ENCODE measurements at places on chromosomes 3 and 15. TPM values are rescaled to one million over a fixed set of nuclear protein-coding genes. Genes with fewer than 3 reads are reported as not detected.

GABPB1 gene
- 26.2 TPM for total RNA-seq

RASL12 gene
- not detected for total RNA-seq

GRAMD1C gene
- total RNA-seq, result 6.0 TPM

STAB1 gene
- not detected for total RNA-seq

MINAR1 gene
- 0.51 TPM for total RNA-seq

GOLGA6B gene
- not detected for total RNA-seq

AADAC gene
- not detected for total RNA-seq

CP gene
- total RNA-seq, result not detected

RAD51 gene
- 15.2 TPM for total RNA-seq

- no peak for DNase-seq
Observed at GRCh38 chr3:7745711-7746110, 755.9 kb upstream of the LMCD1 start.

GRCh38 chr3:14410503-14411165, 8.2 kb downstream of the SLC6A6 start:
- peak; percentile 95 for DNase-seq

DNA sequence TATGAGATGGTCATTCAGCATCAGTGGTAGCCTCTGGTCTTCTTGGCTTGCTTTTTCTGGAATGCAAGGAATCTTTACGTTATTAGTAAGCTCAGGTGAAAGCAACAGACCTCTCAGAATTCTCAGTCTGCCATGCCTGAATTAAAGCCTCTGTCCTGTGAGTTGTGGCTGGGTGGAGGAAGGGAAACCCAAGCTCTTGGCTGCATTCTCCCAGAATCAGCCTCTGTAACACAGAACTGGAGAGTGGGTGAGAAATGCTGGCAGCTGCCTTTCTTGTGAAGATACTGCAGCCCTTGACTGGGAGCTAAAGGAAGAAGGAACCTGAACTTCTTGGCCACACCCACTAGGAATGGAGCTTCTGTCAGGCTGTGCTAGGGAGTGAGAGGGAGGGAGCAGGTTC, 505.8 kb downstream of the EPHA3 start:
- DNase-seq, result no peak

- DNase-seq, result no peak
Observed at GRCh38 chr15:91133511-91133910, 33.5 kb downstream of the SV2B start.

DNA sequence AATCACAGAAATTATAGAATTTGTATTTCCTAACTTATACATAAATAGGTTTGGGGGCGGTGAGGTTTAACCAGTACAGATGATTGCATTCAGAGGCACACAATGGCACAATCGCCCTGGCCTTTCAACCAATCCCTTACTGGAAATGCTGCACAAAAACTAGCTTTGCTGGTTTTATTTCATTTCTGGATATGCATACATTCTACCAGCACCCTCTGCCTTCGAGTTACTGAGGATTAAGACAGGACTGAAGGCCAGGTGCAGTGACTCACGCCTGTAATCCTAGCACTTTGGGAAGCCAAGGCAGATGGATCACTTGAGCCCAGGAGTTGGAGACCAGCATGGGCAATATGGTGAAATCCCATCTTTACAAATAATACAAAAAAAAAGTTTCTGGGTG, 336.1 kb downstream of the ARRDC4 start:
- no peak for DNase-seq

- no peak for DNase-seq
Observed at GRCh38 chr15:98799461-98800390, 151.4 kb downstream of the IGF1R start.

- DNase-seq, result peak; percentile 91
Observed at GRCh38 chr3:157082305-157082982, 77.5 kb downstream of the CCNL1 start.

GRCh38 chr3:88984256-88984655, 123.2 kb upstream of the EPHA3 start:
- DNase-seq, result no peak

GRCh38 chr3:56737006-56737405, 53.9 kb upstream of the TASOR start:
- DNase-seq, result no peak

DNA sequence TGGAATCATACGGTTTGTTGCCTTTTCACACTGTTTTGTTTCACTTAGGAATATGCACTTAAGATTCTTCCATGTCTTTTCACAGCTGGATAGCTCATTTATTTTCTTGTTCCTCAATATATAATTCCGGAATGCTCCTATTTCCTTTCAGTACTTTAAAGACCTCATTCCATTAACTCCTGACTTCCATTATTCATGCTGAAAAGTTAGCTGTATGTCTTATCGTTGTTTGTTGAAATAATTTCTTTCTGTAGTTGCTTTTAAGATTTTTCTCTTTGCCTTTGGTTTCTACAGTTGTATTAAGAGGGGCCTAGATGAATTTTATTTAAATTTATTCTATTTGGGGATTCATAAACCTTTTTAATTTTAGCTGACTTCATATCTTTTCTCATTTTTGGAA, 122.2 kb downstream of the ANXA2 start:
- no peak for DNase-seq

GRCh38 chr3:5811016-5811415, 623.5 kb downstream of the EDEM1 start:
- DNase-seq, result no peak

GRCh38 chr3:24640330-24640877, 145.8 kb upstream of the THRB start:
- peak; percentile 7 for DNase-seq

DNA sequence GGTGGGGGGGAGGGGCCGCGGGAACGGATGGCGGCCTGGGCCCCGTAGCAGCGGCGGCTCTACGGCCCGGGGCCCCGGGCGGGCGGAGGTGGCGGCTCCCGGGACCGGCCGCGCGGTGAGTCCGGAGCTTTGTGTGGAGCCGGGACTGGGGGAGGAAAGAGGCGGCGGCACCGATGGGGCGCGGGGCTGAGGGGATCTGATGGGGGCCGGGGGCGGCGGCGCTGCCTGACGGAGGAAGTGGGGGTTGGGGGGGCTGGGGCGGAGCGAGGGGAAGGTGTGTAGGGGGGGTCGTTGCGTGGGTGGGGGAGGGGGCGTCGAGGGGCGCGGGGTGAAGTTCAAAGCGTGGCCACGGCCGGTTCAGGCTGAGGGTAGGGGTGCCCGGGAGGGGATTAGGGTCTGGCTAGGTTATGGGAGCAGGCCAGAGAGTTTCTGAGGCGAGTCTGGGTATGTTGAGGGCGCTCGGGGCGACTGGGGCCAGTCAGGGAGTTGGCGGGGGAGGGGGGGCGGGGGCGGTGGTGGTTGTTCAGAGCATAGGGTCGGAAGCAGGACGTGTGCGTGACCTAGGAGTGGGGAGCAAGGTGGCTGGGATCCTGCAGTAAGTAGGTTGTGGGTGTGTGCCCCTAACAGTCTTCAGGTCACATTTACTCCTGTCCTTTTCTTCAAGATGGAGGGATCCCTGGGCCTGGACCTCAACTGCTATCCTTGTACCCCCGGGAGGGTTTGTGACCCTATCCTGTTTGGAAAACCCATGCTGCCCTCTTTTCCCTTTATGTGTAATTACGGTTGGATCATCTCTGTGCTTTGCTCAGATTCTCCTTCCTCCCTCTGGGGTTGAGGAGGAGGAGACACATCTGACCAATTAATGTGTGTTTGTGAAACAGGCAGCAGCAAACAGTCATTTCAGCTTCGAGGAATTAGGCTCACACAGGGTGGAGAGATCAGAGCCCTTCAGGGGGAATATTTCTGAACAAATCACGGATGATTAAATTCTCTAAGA, 644 bp downstream of the ZNF609 start:
- DNase-seq, result peak; percentile 85

DNA sequence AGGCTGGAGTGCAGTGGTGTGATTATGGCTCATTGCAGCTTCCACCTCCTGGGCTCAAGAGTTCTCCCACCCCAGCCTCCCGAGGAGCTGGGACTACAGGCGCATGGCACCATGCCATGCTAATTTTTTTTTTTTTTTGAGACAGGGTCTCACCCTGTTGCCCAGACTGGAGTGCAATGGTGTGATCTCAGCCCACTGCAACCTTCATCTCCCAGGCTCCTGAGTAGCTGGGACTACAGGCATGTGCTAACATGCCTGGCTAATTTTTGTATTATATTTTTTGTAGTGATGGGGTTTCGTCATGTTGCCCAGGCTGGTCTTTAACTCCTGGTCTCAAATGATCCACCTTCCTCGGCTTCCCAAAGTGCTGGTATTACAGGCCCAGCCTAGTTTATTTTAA, 4.0 kb downstream of the TEX9 start:
- DNase-seq, result no peak

- no peak for DNase-seq
Observed at GRCh38 chr15:62902821-62903220, 139.7 kb upstream of the TPM1 start.

DNA sequence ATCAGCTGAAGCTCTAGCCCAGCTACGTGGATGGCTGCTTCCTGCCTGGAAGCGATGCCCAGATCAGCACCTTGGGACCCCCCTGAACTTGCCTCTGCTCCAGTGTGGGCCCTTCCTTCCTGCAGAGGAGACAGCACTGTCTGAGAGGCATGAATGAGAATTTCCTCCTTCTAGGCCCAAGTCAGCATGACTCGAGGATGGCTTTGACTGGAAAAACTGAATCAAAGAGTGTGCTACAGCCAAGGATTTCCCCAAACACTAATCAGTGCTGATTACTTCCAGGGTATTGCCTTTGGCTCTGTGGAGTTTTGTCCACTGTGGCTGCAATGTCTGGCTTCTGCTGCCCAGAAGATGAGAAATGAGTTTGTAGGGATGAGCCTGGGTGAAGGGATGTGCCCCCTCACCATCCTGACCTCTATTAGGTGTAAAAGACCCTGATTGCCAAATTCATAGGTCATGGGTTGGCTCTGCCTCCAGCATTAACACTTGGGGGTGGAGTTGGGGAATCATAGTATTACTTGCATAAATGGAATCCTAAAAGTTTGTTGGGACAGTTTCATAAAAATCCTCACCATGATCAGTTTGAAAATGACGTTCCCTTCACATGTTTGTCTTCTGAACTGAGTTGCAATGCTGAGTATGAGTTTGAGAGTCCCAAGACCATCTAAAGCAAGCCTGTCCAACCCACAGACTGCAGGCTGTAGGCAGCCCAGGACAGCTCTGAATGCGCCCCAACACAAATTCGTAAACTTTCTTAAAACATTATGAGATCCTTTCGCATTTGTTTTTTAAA, 36.7 kb downstream of the FLNB start:
- no peak for DNase-seq

DNA sequence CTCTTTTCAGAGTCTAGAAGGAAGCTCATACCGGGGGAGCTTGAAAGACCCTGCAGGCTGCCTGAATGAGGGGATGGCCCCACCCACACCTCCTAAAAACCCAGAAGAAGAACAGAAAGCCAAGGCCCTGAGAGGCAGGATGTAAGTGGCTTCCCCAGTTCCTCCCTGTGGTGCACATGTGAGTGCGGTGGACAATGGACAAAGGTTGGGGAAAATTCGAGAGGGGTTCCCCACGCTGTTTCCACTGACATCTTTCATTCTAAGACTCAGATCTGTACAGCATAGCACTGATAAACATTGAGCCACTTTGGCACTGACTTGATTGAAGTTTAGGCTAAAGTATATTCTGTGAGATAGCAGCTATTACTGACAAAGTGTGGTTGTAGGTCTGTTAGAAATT, 79.5 kb upstream of the UMPS start:
- no peak for DNase-seq

GRCh38 chr3:192929755-192930547, 12.3 kb upstream of the MB21D2 start:
- DNase-seq, result peak; percentile 20

DNA sequence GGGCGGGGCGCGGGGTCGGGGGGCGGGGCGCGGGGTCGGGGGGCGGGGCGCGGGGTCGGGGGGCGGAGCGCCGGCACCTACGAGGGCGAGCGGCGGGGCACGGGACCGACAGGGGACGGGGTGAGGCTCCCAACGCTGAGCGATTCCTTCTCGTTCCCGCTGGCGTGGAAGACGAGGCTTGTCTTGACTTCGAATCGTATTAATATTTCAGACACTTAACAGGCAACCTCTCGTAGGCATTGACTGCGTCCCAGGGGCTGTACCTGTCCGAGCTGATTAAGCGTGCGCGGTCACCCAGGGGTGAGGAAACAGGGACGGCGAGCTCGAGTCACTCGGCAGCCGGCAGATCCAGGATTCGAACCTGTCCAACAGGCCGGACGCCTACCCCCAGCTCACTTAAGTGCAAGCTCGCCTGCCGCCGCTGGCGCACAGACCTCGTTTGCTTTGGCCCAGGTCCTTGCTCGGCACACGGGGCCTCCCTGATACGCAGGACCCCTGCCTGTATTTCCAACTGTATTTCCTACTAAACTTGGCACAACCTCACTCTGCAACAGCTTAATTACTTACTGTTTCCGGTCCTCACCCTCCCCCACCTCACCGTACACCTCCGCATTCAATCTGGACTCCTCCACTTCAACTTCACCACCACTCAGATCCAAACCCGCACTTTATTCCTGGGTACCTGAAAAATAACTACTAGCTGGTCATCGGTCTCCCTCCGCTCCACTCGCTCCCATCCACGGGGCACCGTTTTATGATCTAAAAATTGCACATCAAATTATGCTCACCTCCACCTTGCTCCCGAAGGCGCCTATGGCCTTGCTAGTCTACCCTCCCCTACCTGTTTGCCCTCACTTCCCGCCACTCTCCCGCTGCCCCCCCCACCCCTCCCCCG, 722 bp upstream of the ZXDC start:
- DNase-seq, result no peak

DNA sequence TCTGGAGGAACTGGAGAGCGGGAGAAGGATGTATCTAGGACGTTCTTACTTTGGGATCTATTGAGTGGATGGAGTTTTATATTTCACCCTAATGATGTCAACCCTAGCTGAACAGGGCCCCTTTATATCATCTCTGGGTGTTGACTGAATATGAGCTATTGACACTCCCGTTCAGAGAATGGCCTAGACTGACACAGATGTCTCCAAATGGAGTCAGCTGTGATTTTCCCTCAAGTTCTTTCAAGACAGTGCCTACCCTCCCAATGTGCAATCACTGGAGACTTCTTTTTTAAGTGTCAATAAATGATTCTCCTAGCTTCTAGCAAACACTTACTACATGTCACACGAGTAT, 63.8 kb downstream of the FRMD4B start:
- DNase-seq, result no peak

DNA sequence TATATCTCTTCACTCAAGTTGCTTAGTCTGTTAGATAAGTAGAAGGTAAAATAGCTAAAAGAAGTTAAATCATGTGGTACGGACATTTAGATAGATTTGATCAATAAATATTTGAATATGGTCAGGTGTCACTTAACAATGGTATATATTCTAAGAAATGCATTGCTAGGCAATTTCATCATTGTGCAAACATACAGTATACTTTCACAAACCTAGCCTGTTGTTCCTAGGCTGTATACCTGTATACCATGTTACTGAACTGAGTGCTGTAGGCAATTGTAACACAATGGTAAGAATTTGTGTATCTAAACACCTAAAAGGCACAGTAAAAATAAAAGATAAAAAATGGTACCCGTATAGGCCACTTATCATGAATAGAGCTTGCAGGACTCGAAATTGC, 112.8 kb upstream of the CGNL1 start:
- no peak for DNase-seq
